ENCODE measurements at places on chromosomes 12 and 14.

- no peaks in the 10 kb centered on the region for H3K4me1 ChIP-seq
- no peak for DNase-seq
- no peaks in the 10 kb centered on the region for H3K27me3 ChIP-seq
Measured at GRCh38 chr14:89422952-89423345, 5.9 kb upstream of the FOXN3 start.

- no peaks in the 10 kb centered on the region for H3K27me3 ChIP-seq
- H3K27ac ChIP-seq = peak overlapping the region; percentile 84
- no peak for DNase-seq
- H3K36me3 ChIP-seq = no peaks in the 10 kb centered on the region
Measured at GRCh38 chr14:103095210-103095778, 769 bp downstream of the EXOC3L4 start.

DNA sequence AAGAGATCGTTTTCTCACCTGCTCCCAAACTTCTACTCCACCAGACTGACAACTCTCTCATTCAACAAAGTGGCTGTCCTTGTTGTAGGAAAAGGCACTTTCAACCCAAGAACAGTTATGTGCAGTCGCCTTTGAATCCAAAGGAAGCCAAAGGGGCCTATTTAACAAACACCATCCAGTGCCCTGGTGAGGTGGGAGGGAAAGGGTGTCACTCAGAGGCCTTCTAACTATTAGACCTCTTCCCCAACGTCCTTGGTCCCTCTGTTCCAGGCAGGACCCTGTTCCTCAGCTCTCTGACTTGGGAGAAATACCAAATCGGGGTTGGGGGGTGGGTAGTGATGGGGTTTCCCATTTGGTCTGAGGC is 3.2 kb downstream of the SIX4 start:
- H3K27me3 ChIP-seq = no peaks in the 10 kb centered on the region
- no peaks in the 10 kb centered on the region for H3K36me3 ChIP-seq
- H3K27ac ChIP-seq = no peak overlapping the region
- peak overlapping the region; percentile 88 for H3K4me3 ChIP-seq
- H3K4me1 ChIP-seq = peaks cover 23% of the 10 kb centered on the region
- DNase-seq = no peak

DNA sequence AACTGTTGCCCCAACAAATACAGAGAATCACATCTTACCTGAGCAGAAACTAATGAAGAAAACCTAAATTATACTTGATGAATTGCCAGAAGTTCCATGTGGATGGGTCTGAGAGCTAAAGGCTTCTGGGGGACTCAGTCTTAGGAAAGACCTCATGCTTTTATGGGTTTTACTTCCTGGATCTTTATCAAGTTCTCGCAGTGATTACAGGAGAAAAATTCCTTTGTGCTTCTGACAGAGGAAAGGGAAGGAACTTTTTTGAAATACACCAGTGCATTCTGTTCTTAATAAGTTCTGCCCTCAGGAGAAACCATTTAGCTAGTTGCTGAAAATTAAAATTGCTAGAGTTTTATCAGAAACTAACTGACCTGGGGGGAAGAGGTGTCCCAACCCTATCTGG is 203.9 kb upstream of the KITLG start:
- no peak overlapping the region for H3K4me3 ChIP-seq
- H3K27me3 ChIP-seq = no peaks in the 10 kb centered on the region
- DNase-seq = no peak

GRCh38 chr14:38129705-38130104 is 78.0 kb upstream of the SSTR1 start:
- no peak for DNase-seq
- no peaks in the 10 kb centered on the region for H3K36me3 ChIP-seq
- H3K27ac ChIP-seq = no peak overlapping the region
- no peak overlapping the region for H3K4me3 ChIP-seq
- H3K27me3 ChIP-seq = no peaks in the 10 kb centered on the region

DNA sequence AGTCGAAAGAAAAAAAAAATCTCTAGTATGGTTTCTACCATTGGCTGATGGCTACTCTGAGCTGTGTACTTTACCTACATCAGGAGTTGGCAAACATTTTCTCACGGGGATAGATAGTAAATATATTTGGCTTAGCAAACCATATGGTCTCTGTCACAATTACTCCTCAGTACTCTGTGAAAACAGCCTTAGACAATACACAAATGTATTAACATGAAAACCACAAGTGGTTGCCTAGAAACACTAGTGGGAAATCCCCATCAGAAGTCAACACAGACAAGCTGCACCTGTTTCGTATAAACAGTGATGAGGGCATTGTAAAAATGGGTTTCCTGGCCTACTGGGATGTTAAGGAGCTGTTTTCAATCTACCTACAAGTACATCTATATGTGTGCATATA is 84.6 kb upstream of the NAV3 start:
- no peaks in the 10 kb centered on the region for H3K4me1 ChIP-seq
- H3K36me3 ChIP-seq = no peaks in the 10 kb centered on the region
- no peak for DNase-seq
- H3K27me3 ChIP-seq = no peaks in the 10 kb centered on the region
- no peak overlapping the region for H3K4me3 ChIP-seq
- no peak overlapping the region for H3K27ac ChIP-seq

- H3K27me3 ChIP-seq = no peaks in the 10 kb centered on the region
- peak overlapping the region; percentile 13 for H3K27ac ChIP-seq
- H3K4me1 ChIP-seq = peaks cover 43% of the 10 kb centered on the region
Measured at GRCh38 chr12:14403711-14404196, 38.3 kb downstream of the ATF7IP start.

GRCh38 chr12:129550353-129550752 is 353.5 kb downstream of the TMEM132D start:
- no peaks in the 10 kb centered on the region for H3K4me1 ChIP-seq
- no peak overlapping the region for H3K4me3 ChIP-seq
- no peak for DNase-seq

- no peaks in the 10 kb centered on the region for H3K4me1 ChIP-seq
- DNase-seq = no peak
- peaks cover 3% of the 10 kb centered on the region for H3K27me3 ChIP-seq
- H3K36me3 ChIP-seq = no peaks in the 10 kb centered on the region
- H3K27ac ChIP-seq = no peak overlapping the region
- H3K4me3 ChIP-seq = no peak overlapping the region
Measured at GRCh38 chr12:108430245-108430644, 84.8 kb upstream of the FICD start.

- H3K4me3 ChIP-seq = no peak overlapping the region
- no peaks in the 10 kb centered on the region for H3K4me1 ChIP-seq
- H3K27me3 ChIP-seq = no peaks in the 10 kb centered on the region
- H3K36me3 ChIP-seq = no peaks in the 10 kb centered on the region
- no peak overlapping the region for H3K27ac ChIP-seq
Measured at GRCh38 chr12:75579552-75579951, 68.1 kb upstream of the KRR1 start.

GRCh38 chr12:40152783-40153383 is 47.0 kb upstream of the SLC2A13 start:
- peak; percentile 64 for DNase-seq
- no peaks in the 10 kb centered on the region for H3K27me3 ChIP-seq
- H3K36me3 ChIP-seq = no peaks in the 10 kb centered on the region
- no peaks in the 10 kb centered on the region for H3K4me1 ChIP-seq

DNA sequence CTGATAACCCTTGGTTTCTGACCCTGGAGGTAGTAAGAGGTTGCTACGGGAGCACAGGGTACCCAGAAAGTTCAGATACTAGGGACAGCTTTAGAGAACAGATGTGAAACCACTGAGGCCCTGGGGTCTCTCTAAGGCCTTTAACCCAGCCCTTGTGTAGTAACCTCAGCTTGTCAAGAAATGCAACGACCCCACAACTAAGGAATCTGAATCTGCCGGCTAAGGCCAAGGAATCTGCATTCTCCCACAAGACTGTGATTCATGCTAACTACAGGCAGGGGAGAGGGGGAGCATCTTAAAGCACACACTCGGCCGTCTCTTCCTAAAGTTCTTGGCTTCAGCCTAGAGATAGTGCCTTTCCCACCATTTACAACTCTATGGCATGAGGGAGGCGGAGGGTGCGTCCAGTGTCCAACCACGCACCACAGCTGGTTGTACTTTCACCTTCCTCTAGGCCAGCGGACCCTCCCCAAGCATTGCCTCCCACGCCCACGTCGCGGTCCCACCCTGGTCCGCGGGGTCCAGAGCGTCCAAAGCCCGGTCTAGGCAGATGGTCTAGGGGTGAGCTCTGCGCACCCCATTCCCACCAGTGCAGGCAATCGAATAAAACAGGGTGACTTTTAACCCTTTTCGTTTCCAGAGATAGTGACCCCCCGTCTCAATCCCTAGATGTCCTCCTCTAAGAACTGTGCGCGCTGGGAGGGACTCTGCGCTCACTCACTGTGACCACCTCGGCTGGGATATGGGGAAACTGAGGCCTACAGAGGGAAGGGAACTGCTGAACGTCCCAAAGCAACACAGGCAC is 735 bp upstream of the VASH1 start:
- H3K27ac ChIP-seq = peak overlapping the region; percentile 85
- H3K27me3 ChIP-seq = no peaks in the 10 kb centered on the region
- H3K36me3 ChIP-seq = no peaks in the 10 kb centered on the region
- no peak for DNase-seq

- peak; percentile 26 for DNase-seq
- H3K4me3 ChIP-seq = peak overlapping the region; percentile 90
- peaks cover 39% of the 10 kb centered on the region for H3K4me1 ChIP-seq
Measured at GRCh38 chr14:77098529-77099353, 683 bp downstream of the CIPC start.
